ENCODE measurements at places on chromosomes 5 and 9. TPM values are rescaled to one million over a fixed set of nuclear protein-coding genes. Genes with fewer than 3 reads are reported as not detected.
A peak's percentile ranks its signal among the peaks of the same experiment; 100 is the strongest.

GRCh38 chr9:38708759-38709158, 11.2 kb downstream of the FAM240B start:
- DNase-seq = no peak

DNA sequence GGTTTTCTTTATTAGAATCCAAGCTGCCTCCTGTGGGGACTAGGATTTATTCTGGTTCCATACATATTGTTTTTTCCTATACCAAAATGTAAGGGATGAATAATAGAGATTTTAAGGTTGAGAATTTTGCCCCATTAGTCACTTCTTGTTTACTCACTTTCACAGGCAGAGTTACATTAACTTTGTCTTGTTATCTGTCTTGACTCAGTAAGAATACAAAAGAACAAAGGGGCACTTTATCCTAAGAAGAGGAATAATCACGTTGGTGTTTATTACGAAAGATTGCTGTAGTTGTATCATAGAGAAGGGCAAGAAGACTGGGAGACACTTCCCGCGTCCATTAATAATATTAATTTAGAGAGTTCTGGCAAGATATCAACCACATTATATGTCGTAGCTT, 599.7 kb upstream of the FTMT start:
- no peak for DNase-seq

DNA sequence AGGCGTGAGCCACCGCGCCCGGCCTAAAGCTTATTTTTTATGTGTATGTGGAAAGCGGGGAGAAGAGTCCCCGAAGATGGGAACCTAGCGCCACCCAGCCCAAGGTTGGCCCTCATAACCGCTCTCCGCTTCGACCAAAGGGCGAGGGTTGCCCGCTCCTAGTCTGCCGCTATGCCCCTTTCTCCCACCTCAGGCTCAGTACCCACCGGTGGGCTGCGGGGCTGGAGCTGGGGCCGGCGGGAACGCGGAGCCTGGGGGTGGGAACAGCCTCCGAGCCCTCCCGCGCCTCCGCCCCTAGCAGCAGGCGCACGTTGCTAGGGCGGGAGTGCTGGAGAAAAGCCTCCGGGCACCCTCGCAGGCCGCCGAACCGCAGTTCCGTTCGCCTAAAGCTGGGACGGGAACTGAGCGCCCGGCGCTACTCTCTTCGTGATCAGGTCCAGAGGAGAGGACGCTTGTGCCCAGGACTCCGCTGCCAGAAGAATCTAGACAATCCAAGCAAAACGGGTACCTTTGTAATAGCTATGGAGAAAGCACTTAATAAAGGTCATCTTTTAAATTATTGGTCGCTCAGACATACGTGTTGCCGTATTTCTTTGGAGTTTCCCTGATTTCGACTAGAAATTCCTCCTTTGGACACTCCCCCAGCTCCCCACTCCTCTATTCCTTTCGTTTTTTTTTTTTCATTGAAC, at the start of gene WDR31:
WDR31 (minus strand) TSS at position 265 of the 689 bp plus-strand sequence. CDS start 8,253 bp downstream, outside the sequence.
- peak; percentile 88 for DNase-seq

- DNase-seq = no peak
Measured at GRCh38 chr9:89786655-89787054, 181.8 kb downstream of the GADD45G start.

DNA sequence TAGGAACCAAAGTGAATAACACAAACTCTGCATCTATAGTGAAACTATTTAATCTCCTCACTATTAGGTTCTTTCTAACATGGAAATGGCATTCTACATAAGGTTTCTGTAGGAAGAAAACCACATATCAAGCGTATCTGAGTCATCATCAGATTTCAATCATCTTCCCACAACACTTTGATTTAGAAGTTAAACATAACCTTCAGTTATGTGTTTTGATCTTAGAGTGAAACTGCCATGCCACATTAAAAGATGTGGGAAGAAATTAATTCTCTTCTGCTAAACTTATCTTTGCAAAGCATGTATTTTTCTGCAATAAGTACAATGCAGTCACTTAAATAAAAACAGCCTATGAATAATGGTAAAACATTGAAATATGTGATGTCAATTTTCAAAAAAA, 55.0 kb downstream of the MEF2C start:
- no peak for DNase-seq

GRCh38 chr5:64149268-64149667, 16.4 kb upstream of the RNF180 start:
- DNase-seq = no peak

DNA sequence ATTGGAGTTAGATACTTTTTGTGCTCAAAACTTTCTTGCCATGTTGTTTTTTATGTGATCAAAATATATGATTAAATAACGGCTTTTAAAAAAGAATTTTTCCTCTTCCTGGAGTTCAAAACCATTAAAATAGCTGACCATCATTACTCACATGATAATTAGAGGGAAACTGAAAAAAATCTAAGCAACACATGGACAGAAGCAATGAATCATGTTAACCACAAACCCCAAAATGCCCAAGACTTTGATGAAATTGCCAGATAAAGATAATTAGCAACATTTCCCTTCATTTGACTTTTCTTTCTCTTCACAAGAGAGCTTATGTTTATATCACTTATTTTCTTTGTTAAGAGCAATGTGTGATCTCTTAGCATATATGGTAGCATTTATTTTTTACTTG, 1294.2 kb downstream of the EFNA5 start:
- DNase-seq = no peak

DNA sequence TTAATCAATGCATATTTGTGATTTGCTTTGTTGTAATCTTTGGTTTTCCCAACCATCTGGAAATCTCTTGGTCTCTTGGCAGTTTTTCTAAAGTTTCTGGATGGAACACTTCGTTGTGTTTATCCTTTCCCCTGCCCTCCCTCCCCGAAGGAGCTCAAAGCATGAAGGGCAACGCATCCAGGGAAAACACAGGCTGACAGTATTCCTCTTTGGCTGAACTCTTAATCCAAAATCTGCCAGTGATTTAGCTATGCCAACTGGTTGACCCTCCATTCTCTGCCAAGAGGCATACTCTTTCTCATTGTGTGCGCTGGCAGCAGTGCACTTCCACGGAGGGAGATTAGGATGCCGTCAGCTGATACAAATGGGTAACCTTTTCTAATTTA, 20.5 kb downstream of the ZBTB34 start:
- no peak for DNase-seq

DNA sequence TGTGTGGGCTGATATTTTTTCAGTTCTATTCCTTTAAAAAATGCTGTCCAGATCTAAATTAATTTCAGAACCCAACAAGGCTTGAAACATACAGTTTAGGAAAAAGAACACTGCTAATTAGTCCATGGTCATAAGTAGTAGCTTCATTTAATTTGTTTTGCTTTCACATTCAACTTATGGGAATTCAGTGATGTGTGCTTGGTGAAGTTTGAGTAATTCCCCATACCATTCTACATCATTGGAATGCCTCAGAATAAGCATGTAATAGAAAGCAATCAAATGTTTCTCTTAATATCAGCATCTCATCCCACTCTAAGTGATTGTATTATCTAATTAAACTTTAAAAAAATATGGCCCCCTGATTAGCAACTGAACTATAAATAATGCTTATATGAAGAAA, 2.7 kb downstream of the CNTLN start:
- DNase-seq = no peak

- no peak for DNase-seq
Measured at GRCh38 chr5:142737179-142737578, 33.0 kb upstream of the ARHGAP26 start.

- no peak for DNase-seq
Measured at GRCh38 chr5:108720391-108720790, 27.3 kb upstream of the FER start.

GRCh38 chr5:9977070-9977469, 272.6 kb downstream of the ATPSCKMT start:
- DNase-seq = no peak

GRCh38 chr9:126373241-126373640, 46.6 kb downstream of the MVB12B start:
- no peak for DNase-seq

DNA sequence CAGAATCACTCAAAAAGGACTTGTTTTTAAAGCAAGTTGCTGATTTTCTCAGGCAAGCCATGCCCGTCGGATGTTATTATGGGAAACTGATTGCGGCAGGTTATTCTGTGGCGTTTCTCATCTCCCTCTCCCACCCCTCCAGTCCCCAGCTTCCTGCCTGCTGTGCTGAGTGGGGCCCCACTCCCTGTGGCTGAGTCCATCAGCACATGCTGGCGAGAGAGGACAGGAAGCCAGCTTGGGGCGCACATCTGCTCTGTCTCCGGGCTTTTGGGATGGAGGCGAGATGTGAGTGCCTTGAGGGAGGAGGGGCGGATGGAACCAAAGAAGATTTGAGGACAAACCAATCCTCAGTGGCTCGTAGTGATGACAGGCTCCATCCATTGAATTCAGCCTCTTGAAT, 108.0 kb downstream of the DAPK1 start:
- DNase-seq = no peak

- DNase-seq = no peak
Measured at GRCh38 chr9:98805506-98806272, 1.8 kb upstream of the GALNT12 start.

DNA sequence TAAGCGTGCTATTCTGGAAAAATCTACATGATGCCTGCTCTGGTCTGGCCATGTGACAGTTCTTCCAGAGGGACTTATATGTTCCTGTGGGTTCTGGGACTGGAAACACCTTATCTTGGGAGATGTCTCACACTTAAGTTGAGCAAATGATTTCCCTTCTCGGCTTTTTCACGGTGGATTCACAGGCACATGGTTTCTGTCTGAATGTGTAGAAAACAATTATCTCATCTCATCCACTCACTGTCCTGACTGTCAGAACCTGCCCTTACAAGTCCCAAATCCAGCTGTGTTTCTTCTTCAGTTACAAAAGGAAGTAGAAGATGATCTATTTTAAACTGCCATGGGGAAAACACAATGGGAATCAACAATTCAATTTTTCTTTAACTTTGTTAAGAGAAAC, 184.0 kb downstream of the SYK start:
- no peak for DNase-seq

DNA sequence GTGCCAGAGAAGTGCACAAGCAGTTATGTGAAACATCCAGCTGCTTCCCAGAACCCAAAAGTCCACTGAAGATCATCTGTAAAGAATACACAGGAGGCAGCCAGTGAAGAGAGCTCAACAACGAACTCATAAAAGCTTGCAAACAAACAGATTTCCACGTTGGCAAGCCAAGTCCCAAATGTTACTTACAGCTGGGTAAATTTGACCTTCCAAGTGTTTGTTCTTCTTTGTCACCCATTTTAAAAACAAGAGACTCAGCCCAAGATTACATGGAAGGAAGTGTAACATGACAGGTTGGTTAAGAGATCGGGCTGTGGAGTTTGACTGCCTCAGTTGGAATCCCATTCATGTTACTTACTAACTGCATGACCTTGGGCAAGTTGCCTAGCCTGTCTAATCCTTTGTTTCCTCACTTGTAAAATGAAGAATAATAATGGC, 174.9 kb upstream of the PAPPA start:
- DNase-seq = no peak

DNA sequence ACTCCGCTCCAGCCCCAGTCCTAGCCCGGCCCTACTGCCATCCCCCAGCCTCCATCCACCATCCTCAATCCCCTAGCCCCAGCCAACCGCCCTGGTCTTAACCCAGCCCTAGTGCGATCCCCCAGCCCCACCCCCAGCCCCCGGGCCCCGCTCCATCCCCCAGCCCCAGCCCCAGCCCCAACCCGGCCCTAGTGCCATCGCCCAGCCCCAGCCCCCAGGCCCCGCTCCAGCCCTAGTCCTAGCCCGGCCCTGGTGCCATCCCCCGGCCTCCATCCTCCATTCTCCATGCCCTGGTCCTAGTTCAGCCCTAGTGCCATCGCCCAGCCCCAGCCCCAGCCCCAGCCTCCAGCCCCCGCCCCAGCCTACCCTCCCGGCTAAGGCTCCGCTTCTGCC, 398 bp downstream of the TOR1A start:
- peak; percentile 16 for DNase-seq

- DNase-seq = no peak
Measured at GRCh38 chr9:15221746-15222145, 85.3 kb downstream of the TTC39B start.

DNA sequence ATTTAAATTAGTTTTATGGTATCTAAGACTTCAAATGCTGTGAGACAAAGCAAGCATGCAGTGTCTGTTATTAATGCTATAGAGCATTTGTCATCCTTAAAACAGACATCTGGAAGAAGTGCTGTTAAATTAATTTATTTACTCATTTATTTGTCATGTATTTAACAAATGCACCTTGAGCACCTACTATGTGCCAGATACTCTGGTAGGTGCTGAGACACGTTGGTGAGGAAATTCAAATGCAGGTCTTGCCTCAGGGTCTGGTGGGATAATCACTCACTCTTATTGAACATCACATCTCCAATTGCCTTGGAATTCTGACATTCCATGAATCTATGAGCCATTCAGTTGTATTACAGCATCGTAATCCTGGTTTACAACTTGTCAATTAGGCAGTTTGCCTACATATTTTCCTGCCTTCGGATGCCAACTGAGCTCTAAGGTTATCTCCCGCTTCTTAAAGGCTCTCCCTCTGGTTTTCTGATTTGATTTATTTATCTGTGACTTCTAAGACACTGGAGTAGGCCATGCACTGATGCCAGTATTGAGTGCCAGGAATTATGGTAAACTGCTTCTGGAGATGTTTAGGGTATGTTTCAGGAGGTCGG, 56.0 kb upstream of the RPS23 start:
- no peak for DNase-seq

DNA sequence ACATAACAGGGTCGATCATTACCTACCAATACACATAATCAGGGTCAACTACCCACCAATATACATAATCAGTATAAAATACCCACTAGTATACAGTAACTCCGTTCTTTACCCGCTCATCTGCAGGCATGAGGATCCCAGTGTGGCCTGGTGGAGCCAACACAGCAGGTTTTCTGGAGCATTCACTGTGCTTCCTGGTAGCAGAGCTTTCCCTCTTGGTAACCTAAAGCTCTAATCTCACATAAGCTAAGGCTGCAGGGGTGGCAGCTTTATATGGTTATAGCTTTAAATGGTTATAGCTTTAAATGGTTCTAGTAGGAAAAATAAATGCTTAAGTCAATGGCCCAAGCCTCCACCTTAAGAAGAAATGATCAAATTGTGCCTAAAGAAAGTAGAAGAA, 11.9 kb downstream of the LCN1 start:
- DNase-seq = peak; percentile 5

DNA sequence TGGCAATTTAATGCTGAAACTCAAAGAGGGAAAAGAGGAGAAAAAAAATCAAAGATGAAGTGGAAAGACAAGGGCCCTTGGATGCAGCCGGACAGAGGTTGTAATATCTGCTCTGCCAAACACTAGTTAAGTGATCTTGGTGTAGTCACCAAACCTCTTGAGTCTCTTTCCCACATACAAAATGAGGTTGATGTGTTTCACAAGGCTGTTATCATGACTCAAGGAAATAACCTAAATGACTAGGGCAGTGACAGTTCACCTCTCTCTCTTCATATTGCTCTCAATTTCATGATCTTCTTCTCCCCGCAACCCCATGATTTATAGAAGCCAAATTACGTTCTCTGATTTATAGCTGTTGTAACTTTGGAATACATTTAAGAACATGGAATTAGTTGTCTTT, 44.9 kb downstream of the PIK3R1 start:
- no peak for DNase-seq

Gene IL5
- total RNA-seq = 4.1 TPM

Gene AGXT2
- total RNA-seq = not detected

Gene SLC6A18
- not detected for total RNA-seq

Gene CDH10
- not detected for total RNA-seq

Gene TCF7
- 59.3 TPM for total RNA-seq

Data from activated CD4-positive, alpha-beta memory T cell treated with anti-CD3 and anti-CD28 coated beads for 36 hours (primary cell).